Fibroblast of villous mesenchyme (primary cell): ENCODE measurements at places on chromosomes 2 and 18. TPM values are rescaled to one million over a fixed set of nuclear protein-coding genes. Genes with fewer than 3 reads are reported as not detected.

LYPD6 gene
- total RNA-seq: 4.3 and 5.2 TPM in 2 replicates

ABCG5 gene
- not detected in 2 replicates for total RNA-seq

RAB27B gene
- total RNA-seq: 3.9 and 6.5 TPM in 2 replicates

SPEG gene
- total RNA-seq: 46.7 and 48.8 TPM in 2 replicates

VIT gene
- total RNA-seq: under 0.01 TPM in 1 of 2 replicates, not detected in the other

CYP27C1 gene
- under 0.01 TPM in 2 replicates for total RNA-seq

MC5R gene
- total RNA-seq: not detected in 2 replicates

ASB18 gene
- not detected in 2 replicates for total RNA-seq

CASP10 gene
- total RNA-seq: 5.2 and 5.6 TPM in 2 replicates

CAPN13 gene
- total RNA-seq: not detected in 2 replicates

AQP12B gene
- total RNA-seq: not detected in 2 replicates

SMPD4 gene
- 20.3 TPM in 2 replicates for total RNA-seq

LOXL3 gene
- total RNA-seq: 9.9 and 10.6 TPM in 2 replicates

CNOT11 gene
- 39.0 and 51.0 TPM in 2 replicates for total RNA-seq

LRRTM4 gene
- total RNA-seq: not detected in 2 replicates

CPLX4 gene
- total RNA-seq: under 0.01 TPM in 1 of 2 replicates, not detected in the other

CYRIA gene
- total RNA-seq: 0.43 and 0.97 TPM in 2 replicates

COL3A1 gene
- 3,024 and 3,294 TPM in 2 replicates for total RNA-seq

NYAP2 gene
- total RNA-seq: not detected in 2 replicates

MOGAT1 gene
- total RNA-seq: not detected in 2 replicates

PMS1 gene
- total RNA-seq: 19.3 and 40.2 TPM in 2 replicates

RSAD2 gene
- 0.64 and 1.3 TPM in 2 replicates for total RNA-seq

CCDC85A gene
- 2.3 and 5.2 TPM in 2 replicates for total RNA-seq

CNPPD1 gene
- 17.7 and 19.6 TPM in 2 replicates for total RNA-seq

OR6B2 gene
- not detected in 2 replicates for total RNA-seq

IL1RN gene
- not detected in 2 replicates for total RNA-seq

ADRA2B gene
- not detected in 2 replicates for total RNA-seq

ZNF521 gene
- total RNA-seq: 4.7 and 11.3 TPM in 2 replicates

SERPINB10 gene
- total RNA-seq: not detected in 2 replicates

FEV gene
- not detected in 2 replicates for total RNA-seq

IL36A gene
- total RNA-seq: not detected in 2 replicates

OTX1 gene
- not detected in 2 replicates for total RNA-seq

SLC38A11 gene
- under 0.01 TPM in 1 of 2 replicates, not detected in the other for total RNA-seq

PPIL3 gene
- 28.0 and 38.9 TPM in 2 replicates for total RNA-seq

NCKAP1 gene
- total RNA-seq: 173 and 236 TPM in 2 replicates

NIFK gene
- total RNA-seq: 34.1 and 50.1 TPM in 2 replicates

SPHKAP gene
- total RNA-seq: under 0.01 TPM in 1 of 2 replicates, not detected in the other

UGT1A8 gene
- under 0.01 TPM in 1 of 2 replicates, not detected in the other for total RNA-seq

ASXL3 gene
- total RNA-seq: under 0.01 and 0.64 TPM in 2 replicates

STARD6 gene
- total RNA-seq: 0.43 TPM in 1 of 2 replicates, not detected in the other

RIT2 gene
- not detected in 2 replicates for total RNA-seq

G6PC2 gene
- total RNA-seq: not detected in 2 replicates

STPG4 gene
- 0.64 and 2.2 TPM in 2 replicates for total RNA-seq

BARD1 gene
- total RNA-seq: 25.8 and 41.0 TPM in 2 replicates

KCNE4 gene
- 13.4 and 18.4 TPM in 2 replicates for total RNA-seq

KIF5C gene
- under 0.01 TPM in 2 replicates for total RNA-seq
